ENCODE measurements at places on chromosomes 7 and 10. TPM values are rescaled to one million over a fixed set of nuclear protein-coding genes. Genes with fewer than 3 reads are reported as not detected.
A peak's percentile ranks its signal among the peaks of the same experiment; 100 is the strongest.

GRCh38 chr7:34067005-34067778 is 161.9 kb downstream of the BMPER start:
- no peak for DNase-seq

GRCh38 chr10:127315888-127316287 is 119.5 kb upstream of the INSYN2A start:
- no peak for DNase-seq

Gene PON3
- 0.57 TPM for total RNA-seq

Gene CCM2
- 38.7 TPM for total RNA-seq

GRCh38 chr10:126931544-126931943 is 26.3 kb downstream of the DOCK1 start:
- no peak for DNase-seq

GRCh38 chr10:125631806-125632205 is 51.2 kb downstream of the TEX36 start:
- DNase-seq: no peak

DNA sequence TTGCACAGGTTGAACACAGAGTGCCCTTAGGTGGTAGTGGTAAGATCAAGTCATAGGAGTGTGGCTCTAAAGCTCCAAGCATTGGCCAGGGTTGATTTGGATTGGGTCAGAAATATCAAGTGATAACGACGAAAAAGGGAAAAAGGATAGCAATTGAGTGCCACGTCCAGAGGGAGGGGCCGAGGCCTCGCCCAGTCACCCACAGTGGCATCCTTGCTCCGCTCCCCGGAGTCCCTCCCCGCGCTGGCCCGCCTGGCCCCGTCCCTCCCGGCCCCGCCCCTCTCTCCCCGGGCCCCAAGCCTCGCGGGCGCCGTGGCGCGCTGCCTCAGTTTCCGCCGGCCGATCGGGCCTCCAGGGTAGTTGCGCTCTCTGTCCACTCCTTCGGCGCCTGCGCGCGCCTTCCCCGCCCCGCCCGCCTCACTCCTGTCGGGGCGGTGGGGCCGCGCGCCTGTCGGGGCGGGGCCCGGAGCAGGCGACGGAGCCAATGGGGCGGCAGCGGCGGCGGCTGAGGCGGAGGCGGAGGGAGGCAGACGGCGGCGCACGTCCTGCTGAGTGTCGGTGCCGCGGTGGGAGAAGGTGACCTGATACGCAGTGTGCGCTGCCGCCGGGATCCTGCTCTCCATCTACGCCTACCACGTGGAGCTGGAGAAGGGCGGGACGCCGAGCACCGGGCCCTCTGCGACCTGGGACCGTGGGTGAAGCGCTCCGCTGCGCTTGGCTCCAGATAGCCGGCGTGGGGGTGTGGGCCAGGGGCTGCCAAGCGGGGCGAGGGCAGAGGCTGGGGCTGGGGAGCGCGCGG is 209.1 kb upstream of the ZNF722 start:
- DNase-seq: peak; percentile 66

DNA sequence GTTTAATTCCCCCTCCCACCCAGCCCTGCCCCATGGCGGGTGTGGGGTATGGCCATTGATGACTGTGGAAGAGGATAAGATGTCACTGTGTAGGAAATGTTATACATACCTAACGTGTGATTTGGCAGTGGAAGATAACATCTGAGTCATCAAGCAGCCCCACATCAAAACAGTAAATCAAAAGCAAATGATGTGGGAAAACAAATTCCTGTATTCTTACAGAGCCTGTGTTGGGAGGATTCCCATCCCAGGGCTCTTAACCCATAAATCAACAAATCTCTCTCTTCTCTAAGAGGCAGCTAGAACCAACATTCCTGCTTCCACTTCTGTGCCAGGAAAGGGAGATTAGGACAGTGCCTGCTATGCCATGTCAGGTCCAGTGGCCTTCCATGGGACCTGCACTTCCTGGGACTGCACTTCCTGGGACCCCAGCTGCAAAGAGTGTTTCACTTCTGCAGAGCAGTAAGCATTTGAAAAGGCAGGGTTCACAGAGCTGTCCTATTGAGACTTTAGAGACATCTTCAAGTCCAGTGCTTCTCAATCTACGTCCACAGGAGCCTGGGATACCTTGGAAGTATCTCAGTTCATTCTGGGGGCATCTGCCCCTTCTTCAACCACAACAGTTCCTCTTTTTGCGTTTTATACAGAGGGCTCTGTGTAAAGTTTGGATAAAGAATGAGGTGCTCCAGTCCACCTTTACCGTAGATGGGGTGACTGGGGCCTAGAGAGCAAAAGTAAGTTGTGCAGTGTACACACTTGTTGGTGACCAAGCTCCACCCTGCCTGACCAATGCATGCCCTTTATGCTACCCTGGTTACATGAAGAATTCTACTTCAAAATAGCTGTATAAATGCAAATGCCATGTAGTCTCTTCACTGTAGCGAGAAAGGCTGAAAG is 45.7 kb downstream of the ATXN7L1 start:
- DNase-seq: no peak

GRCh38 chr7:43242628-43243255 is 130.3 kb downstream of the HECW1 start:
- DNase-seq: no peak

Data from Right ventricle myocardium inferior (tissue), 1 donor.